Urinary bladder (tissue), 4 donors: ENCODE measurements at places on chromosomes 6 and 20. TPM values are rescaled to one million over a fixed set of nuclear protein-coding genes. Genes with fewer than 3 reads are reported as not detected.

GRCh38 chr6:76453270-76453669 is 380.8 kb upstream of the IMPG1 start:
- DNase-seq: no peak

DNA sequence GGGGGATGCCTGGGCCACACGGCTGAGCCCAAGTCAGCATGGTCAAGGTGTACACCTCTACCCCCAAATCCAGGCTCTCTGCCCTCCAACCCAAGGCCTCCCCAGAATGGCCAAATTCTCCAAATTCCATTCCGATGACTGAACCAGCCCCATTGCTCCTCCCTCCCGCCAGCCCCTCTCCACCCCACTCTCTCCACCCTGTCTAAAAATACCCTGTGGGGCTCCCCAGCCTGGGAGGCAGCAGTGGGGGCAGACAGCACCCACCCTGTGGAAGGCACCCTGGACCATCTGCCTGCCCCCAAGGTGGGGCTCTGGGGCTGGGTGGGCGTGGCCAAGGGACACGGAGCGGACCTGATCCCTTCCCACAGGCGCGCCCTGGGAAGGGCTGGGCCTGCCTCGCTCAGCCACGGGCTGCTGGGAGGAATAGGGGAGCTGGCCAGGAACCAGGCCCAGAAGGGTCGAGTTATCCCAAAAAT is 11.4 kb downstream of the TEAD3 start:
- no peak for DNase-seq

- DNase-seq: no peak
Observed at GRCh38 chr6:112032728-112033127, 21.2 kb upstream of the CCN6 start.

DNA sequence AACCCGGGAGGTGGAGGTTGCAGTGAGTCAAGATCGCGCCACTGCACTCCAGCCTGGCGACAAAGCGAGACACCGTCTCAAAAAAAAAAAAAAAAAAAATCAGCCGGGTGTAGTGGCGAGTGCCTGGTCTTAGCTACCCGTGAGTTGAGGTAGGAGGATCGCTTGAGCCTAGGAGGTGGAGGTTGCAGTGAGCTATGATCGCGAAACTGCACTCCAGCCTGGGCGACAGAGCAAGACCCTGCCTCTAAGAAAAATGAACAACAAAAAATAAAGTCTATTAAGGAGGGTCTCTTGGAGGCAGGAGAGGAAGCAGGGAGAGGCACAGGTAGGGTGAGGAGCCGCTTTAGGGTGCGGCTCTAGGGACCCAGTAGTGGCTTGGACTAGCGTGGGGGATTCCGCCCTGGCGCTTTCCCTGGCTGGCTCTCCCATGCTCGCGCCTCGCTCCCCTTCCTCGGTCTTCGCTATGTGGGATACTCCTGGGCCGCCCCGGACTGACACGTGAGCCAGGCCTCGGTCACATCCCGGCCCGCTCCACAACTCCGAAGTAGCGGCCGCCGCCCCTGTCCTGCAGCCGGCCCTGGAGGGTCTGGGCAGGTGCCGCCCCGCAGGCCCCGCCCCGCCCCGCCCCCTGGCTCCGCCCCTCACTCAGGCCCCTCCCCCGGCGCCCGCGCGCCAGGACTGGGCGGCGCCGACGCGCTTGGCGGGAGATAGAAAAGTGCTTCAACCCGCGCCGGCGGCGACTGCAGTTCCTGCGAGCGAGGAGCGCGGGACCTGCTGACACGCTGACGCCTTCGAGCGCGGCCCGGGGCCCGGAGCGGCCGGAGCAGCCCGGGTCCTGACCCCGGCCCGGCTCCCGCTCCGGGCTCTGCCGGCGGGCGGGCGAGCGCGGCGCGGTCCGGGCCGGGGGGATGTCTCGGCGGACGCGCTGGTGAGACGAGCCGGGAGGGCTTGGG is at the start of gene MYBL2:
Gene MYBL2, plus strand, starts transcription at position 739 of the 953 bp plus-strand sequence. Its CDS starts 170 bp downstream, at position 909.
- DNase-seq: no peak

- DNase-seq: no peak
Observed at GRCh38 chr6:108748055-108748454, 100.2 kb upstream of the ARMC2 start.

GRCh38 chr20:37276494-37277252 is 12.8 kb upstream of the MANBAL start:
- peak; percentile 63 for DNase-seq

GRCh38 chr20:61744691-61745396 is 320.8 kb downstream of the TAF4 start:
- DNase-seq: no peak

DNA sequence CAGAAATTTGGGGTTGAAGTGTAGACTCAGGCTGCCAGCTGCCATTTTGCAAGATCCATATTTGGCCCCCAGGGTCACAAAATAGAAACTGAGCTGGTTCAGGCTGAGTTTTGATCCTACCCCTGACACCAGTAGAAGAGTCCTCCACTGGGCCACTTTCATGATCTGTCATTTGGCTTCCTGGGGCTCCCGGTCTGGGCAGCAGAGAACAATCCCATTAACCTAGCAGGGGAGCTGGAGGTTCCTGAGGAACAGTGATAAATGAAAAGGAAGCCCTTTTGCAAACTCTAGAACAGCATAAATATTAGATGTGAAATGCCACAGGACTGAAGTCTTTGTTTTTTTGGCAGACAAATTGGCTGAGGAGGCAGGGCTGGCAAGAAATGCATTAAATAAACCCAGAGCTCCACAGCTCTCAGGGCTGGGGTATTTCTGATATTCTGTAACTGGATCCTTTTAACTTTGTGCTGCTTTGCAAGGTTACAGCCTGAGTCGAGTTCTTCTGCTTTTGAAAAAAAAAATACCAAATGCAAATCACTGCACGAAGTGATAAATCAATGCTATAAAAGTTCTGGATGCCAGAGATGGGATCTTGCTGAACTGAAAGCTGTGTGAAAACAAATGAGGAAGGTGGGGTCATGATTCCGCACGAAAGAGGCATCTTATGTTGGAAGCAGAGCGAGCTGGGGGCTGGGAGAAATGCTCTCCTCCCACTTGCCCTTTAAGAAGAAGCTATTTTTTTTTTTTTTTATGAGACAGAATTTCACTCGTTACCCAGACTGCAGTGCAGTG is 64.4 kb downstream of the SULF2 start:
- DNase-seq: peak; percentile 85

GRCh38 chr6:75818098-75818855 is 69.2 kb downstream of the MYO6 start:
- DNase-seq: no peak

- DNase-seq: no peak
Observed at GRCh38 chr6:11648889-11649288, 111.3 kb downstream of the TMEM170B start.

- no peak for DNase-seq
Observed at GRCh38 chr6:41885930-41886329, 9.2 kb downstream of the USP49 start.

DNA sequence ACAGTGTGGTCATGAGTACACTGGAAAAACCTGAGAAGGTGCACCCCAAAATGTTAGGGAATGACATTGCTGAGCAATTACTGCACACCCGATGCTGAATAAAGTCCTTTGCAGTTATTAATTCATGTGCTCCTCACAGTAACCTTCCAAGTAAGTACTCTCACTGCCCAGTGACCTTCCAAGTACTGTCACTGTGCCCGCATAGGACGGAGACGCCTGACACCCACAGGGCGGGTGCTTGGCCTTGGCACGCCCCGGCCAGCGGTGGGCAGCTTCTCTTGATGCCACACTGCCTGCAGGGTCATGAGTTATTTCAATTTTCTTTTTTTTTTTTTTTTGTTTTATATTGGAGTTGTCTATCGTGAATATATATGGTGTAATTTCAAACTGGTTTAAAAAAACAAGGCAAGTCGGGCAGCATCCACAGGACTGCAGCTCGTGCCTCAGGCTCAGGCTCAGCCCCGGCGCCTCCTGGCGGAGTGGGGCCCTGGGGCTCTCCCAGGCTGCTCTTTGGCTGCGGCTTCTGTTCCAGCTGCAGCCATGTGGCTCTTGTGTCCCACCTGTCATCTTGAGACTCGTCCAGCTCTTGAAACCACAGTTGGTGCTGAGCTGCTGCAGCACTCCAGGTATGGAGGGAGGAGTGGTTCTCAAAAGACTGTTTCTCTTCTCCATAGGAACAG is 27.0 kb downstream of the PNLDC1 start:
- DNase-seq: no peak

GRCh38 chr6:4574007-4574406 is 202.2 kb upstream of the CDYL start:
- no peak for DNase-seq

- no peak for DNase-seq
Observed at GRCh38 chr20:42792052-42792451, 397.7 kb downstream of the PTPRT start.

- DNase-seq: no peak
Observed at GRCh38 chr20:46243707-46244628, 64.3 kb downstream of the CDH22 start.

GRCh38 chr6:148520109-148520841 is 177.6 kb downstream of the SASH1 start:
- no peak for DNase-seq

GRCh38 chr6:110140650-110141049 is 38.8 kb downstream of the WASF1 start:
- DNase-seq: no peak

Gene NMBR
- 0.15 TPM for polyA plus RNA-seq

Gene CEBPB
- 76.6 TPM for polyA plus RNA-seq

Gene FAM110A
- polyA plus RNA-seq: 6.9 TPM

Gene SPEF1
- 0.16 TPM for polyA plus RNA-seq

Gene ZNF512B
- polyA plus RNA-seq: 13.8 TPM

Gene AGER
- 7.6 TPM for polyA plus RNA-seq

Gene BTN1A1
- not detected for polyA plus RNA-seq

Gene RPS6KA2
- 67.0 TPM for polyA plus RNA-seq

Gene MAFB
- polyA plus RNA-seq: 20.0 TPM

Gene KCNK16
- polyA plus RNA-seq: not detected
